ENCODE measurements at places on chromosomes 4 and X.

DNA sequence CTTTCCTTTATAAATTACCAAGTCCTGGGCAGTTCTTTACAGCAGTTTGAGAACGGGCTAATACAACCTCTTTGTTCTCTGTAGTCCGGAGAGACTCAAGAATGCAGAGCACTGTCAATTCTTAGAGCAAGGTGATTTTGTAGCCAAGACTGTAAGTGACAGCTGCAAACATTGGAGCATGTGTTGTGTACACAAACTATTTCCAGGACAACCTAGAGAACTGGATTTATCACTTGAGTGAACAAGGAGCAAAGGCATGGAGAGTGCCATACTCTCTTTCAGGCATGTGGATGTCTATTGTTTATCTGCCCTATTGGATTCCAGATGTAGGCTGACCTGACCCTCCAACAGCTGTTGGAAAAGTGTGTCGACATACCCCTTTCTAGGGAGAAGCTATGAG lies 153.9 kb downstream of the SPANXN3 start:
- no peak for DNase-seq

DNA sequence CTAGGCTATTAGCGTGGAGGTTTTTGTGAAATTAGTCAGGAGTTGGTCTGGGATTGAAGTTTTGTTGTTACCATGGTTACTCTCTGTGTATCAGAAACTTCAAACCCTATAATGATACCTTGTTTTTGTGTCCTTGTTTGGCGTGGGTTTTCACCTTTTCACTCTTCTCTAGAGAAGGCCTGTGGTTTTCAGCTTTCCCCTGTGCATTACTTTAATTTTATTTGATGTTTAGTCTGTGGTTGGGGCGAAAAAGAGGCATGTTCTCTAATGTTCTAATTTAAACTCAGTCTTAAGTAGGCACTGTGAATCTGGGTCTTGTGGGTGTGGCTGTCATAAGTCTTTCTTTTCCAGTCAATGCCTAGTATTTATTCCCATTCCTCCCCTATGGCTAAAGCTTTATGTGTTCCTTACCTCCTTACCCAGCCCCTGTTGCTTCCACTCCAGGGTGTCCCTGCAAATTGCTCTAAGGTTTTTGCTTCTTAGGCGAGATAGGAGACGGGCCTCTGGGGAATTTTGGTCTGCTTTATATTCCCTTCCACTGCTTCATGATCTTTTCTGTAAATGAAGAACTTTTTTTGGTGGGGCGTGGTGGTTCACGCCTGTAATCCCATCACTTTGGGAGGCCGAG lies 326.3 kb upstream of the ZCCHC13 start:
- DNase-seq: no peak

DNA sequence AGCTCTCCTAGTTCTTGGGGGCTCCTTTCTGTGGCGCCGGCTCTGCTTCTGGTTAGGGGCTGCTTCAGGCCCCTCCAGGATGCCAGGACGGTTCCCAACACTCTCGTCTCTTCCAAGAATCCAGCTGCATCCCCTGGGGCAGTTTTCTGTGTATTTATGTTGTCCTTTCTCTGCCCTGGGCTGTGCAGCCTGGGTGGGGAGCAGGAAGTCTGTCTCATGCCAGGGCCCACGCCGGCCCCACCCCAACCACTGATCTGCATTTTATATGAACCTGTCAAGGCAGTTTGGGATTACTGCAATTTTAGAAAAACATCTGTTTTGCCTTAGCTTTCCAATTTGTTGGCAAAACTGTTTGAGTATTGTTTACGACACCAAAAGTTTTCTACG lies 14.6 kb downstream of the CTBP1 start:
- DNase-seq: no peak

DNA sequence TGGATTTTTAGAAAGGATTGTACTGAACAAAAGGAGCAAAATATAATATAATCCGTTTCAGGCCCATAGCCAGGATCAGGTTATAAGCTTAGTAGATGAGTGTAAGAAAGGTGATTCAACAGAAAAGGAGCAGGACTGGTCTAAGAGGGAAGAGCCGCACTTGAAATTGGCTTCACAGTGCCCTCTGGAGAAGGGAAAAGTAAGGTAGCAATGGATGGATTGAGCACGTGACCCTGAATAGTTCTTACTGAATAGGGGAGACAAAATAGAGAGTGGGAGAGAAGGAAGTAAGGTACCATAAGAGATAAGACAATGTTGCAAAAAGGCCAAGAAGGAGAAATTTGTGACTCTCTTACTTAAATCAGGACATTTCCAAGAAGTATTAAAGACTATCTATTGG lies 15.6 kb downstream of the CXorf66 start:
- no peak for DNase-seq

DNA sequence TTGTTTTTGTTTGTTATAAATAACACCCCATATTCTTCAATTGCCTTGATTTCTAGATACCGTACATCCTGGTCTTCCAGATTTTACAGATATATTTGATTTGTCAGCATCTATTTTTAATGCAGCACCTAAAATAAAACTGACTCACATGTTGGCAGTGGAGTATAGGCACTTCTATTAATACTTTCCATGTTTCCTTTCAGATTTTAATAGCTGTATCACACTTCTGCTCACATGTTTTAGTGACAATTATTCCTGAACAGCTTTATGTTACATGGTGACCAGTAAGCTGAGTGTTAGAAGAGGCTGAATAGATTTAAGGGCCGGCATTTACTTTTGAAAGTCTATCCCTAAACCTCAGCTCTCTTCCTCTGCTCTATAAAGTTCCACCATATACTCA lies 46.1 kb downstream of the C4orf46 start:
- no peak for DNase-seq

DNA sequence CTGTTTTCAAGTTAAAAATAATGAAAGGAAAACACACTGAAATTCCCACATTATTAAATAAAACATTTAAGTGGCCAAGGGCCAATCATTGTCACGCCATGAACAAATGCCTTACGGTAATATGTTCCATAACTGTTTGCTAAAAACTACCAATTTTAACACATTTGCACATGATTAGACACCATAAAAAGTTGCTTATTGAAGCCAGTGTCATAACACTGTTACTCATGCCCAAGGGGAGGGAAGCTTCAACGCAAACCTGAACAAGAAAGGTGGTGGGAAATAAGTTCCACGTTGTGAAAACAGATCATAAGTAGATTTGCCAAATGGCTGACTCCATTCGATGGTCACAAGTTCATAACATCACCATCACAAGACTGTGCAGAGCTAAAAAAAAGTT lies 739.3 kb upstream of the FAM241A start:
- DNase-seq: no peak

- DNase-seq: no peak
Measured at GRCh38 chr4:123524958-123525628, 128.5 kb downstream of the SPRY1 start.

DNA sequence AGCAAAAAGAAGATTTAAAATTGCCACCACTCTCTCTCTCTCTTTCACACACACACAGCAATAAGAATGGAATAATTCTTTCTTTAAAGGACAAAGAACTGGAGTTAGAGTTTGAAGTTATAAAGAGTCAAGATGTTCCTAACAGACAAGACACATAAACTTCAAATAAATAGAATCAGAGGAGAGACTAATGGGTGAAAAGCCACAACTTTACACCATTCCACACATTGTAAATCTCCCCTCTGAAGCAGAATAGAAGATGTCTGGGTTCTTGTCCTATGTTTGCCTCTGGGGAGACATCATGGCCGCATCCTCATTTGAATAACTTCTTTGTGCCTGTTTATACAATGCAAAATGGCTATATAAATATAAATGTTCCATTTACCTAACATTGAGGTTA lies 39.6 kb downstream of the SLC39A8 start:
- DNase-seq: no peak

- no peak for DNase-seq
Measured at GRCh38 chr4:2686379-2687265, 69.5 kb downstream of the TNIP2 start.

DNA sequence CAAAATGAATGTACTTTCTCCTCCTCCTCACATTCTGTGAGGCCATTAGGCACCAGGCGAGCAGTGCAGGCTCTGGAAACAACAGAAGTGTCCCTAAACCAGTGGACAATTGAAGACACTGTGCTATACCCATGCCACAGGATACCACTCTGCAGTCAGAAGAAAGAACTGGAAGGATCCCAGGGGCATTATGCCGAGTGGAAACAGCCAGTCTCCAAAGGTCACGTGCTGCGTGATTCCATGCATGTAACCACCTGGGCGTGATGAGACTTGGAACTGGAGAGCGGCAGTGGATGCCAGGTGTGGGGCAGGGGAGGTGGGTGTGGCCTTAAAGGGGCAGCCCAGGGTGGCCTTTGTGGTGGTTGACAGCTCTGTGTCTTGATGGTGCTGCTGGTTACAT lies 139.4 kb downstream of the EVC2 start:
- DNase-seq: no peak

- no peak for DNase-seq
Measured at GRCh38 chrX:1480082-1480785, 27.5 kb upstream of the ASMTL start.

DNA sequence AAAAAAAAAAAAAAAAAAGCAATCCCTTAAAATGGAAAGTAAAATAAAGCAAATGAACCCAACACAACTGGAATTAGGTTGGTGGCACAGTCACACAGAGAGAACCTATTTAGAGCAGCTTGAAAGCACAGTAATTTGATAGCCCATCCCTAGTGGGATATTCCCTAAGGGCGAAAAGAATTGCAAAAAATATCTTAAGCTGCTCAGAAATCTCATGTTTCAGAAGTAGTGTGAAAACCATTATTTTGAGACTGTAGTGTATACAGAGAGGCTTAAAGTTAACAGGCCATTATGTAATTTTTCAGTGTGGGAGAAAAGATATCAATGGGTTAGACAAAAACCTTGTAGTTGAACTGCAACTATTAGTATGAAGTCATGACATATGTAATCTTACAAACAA lies 40.0 kb upstream of the DHX15 start:
- DNase-seq: no peak

DNA sequence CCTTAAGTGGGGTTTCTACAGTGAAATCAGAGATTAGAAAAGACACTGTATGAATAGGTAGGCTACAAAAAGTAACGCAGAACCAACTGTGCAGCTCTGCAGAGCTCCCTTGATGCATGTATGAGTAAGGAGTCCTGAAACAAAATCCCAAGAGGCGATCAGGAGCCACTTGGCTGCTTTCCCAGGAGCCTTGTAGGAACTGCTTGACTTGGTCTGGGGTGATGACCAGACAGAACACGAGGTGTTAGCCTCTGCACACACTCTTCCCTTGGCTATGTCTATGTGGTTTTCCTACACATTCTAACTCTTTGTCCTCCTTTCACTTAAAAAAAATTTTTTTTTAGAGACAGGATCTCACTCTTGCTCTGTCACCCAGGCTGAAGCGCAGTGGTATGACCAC lies 22.8 kb upstream of the AP1S2 start:
- DNase-seq: no peak

GRCh38 chr4:143771269-143771668 lies 70.8 kb upstream of the FREM3 start:
- no peak for DNase-seq

Data from cortex of kidney (tissue), 1 donor.